ENCODE measurements at places on chromosomes 5 and 9.

DNA sequence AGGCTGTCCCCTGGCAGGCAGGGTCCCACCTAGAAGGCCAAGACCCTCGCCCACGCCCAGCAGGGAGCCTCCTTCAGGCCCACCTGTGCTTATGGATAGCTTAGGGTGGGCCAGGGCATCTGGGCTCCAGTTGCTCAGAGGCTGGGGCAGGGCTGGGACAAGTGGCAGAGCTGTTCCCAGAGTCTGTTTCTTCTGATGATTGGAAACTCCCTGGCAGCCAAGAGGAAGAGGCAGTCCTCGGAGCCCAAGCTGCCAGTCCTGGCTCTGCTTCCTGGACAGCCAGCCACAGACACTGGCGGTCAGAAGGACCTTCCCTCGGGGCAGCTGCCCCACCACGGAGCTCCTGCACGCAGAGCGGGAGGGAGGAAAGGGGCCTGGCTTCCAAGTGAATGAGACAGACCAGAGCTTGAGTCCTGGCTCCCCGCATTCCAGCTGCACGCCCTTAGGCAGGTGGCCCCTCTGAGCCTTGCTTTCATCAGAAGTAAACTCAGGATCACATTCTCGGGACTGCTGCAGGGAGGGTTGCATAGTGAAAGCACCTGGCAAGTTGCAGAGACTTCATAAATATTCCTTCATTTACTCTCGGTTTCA is 37.9 kb upstream of the GABRP start:
- DNase-seq: no peak

DNA sequence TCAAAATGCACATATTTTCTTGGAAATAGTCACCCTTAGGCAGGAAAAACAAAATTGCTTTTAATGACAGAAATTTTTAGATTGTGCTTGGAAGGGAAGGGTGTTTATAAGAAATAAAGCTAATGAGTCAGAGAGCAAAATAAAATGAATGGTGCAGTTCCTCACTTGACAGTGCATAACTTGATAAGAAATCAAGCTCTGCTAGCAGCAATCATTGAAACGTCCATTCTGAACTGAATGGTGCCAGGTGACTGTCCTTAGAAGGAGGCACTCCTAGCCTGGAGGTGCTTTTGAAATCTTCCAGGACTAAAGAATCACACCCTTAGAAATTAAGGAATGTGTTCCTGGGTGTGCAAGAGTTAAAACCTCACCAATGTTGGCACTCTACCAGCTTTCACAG is 202.5 kb downstream of the EFNA5 start:
- DNase-seq: no peak

DNA sequence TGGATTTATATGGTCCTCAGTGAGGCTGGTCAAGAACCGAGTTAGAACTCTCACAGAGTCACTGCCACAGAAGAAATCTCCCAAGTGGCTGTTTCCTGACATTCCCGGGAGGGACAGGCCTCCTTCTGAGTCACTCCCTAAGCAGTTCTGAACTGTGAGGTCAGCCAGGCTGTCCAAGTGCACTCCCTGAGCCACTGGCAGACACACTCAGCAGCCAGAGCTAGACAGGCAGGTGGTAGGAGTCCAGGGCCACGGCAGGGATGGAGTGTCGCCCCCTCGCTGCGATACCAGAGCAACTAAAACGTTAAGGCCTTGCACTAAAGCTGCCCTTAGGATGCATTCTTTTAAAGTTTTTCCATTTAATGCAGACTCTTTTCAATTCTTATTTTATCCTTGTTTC is 3.4 kb downstream of the IL4 start:
- DNase-seq: no peak

GRCh38 chr5:103120607-103121200 is 603 bp downstream of the PPIP5K2 start:
- DNase-seq: no peak

- no peak for DNase-seq
Measured at GRCh38 chr9:14525856-14526255, 167.4 kb downstream of the ZDHHC21 start.

DNA sequence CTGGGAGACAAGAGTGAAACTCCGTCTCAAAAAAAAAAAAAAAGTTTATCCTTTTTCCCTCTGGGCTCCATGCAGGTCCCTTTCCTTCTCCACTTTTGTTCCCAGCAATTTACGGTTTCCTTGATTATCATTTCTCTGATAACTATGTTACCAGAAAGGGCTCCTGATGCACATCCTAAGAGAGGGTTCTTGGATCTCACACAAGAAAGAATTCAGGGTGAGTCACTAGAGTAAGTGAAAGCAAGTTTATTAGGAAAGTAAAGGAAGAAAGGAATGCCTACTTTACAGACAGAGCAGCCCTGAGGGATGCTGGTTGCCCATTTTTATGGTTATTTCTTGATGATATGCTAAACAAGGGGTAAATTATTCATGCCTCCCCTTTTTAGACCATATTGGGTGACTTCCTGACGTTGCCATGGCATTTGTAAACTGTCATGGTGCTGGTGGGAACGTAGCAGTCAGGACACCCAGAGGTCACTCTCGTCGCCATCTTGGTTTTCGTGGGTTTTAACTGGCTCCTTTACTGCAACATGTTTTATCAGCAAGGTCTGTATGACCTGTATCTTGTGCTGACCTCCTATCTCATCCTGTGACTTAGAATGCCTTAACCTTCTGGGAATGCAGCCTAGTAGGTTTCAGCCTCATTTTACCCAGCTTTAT is 13.5 kb upstream of the MELK start:
- DNase-seq: no peak

DNA sequence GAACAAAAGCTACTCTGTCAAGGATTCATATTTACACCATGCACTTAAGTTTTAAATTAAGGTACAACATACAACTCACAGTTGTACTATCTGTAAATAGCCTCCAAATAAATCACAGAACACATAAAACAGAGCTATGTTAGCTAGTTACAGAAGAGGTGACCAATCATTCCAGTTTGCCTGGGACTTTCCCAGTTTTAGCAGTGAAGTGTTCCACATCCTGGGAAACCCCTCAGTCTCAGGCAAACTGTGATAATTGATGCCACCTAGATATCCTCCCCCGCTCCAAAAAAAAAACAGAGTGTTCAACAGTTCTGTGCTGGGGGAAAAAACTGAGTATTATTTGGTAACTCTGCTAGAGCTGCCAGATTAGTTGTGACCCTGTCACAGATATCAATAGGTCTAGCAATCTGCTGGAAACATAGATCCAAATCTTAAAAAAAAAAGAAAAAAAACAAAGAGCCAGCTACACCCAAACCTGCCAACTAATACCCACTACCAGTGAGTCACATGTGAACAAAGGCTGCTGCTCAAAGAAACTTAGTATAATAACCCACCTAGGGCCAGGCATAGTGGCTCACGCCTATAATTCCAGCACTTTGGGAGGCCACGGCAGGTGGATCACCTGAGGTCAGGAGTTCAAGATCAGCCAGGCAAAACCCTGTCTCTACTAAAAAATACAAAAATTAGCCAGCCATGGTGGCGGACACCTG is 5.7 kb downstream of the TBCA start:
- DNase-seq: no peak

DNA sequence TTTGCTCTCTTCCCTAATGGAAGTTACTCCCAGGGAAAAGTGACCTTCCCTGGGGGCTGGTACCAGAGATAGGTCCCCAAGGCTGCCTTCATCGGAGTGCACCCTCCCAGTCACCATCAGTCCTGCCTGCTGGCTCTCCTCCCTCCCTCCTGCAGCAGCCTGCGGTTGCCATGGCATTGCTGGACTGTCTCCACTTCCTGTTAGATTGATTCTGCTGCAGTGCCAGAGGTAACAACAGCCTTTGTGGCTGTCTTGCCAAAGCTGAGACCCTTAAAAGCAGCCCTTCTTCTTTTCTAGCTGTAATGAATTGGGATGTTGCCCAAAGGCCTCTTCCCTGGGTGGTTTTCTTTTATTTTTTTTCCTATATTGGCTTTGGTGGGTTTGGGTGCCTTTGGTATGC is 78.1 kb upstream of the PRLR start:
- no peak for DNase-seq

DNA sequence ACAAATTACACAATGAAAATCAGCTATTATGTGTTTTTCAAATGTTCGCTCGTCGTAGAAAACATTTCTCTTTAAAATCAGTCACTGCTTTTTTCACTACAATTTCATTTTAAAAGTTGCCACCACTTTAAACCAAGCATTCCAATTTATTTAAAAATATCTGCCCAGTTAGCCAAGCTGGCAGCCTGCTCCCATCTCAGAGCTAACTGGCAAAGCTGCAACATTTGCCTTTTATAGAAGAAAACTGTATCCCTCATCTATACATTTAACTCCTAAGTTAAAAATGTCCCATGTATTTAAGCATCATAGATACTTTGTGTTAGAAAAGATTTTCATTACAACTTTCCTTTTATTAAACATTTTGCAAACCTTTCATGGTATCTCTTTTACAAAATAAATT is 294.9 kb upstream of the ADAMTS16 start:
- no peak for DNase-seq

DNA sequence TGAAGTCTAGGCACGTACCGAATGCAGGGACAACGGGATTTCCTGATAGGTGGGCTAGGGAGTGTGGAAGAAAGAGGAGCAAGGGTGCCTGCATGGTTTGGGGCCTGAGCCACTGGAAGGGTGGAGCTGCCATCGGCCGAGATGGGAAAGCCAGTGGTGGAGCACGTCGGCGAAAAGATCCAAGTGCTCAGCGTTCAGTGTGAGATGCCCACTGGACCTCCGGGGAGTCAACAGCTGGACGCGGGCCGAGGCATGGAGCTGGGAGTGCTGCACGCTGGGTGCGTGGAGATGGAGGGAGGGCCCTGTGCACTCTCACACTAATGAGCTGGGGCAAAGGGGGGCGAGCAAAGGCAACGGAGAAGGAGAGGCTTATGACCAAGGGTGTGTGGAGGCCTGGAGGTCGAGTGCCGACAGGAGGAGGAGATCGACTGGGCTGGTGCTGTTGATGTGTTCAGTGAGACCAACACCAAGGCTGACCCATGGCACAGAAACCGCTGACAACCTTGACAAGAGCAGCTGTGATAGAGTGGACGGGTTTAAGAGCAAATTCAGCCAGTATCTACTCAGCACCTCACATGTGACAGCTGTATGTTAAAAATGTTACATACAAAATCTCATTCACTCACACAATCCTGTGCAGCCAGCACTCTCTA is 85.7 kb downstream of the STK10 start:
- DNase-seq: no peak

GRCh38 chr5:99061711-99062110 is 132.9 kb upstream of the CHD1 start:
- no peak for DNase-seq

DNA sequence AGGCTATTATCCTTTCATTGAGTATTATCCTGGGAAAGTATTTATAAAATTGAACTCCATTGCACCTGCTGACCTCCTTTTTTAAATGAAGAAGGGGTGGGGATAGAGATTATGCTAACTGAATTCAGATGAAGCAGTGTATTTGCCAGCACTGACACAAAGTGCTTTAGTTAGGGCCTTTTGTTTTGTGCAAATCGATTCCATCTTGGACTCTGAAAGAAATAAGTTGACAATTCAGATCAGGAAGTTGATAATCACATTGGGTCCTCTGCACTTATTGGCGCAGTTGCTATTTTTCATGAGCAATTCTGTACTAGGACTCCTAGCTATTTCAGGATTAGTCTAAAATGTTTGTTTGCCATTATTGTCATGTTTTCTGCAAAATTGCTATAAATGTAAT is 101.6 kb upstream of the FSD1L start:
- no peak for DNase-seq

- DNase-seq: no peak
Measured at GRCh38 chr5:180975338-180975737, 13.3 kb upstream of the BTNL3 start.

GRCh38 chr5:143426437-143426991 is 23.0 kb upstream of the NR3C1 start:
- no peak for DNase-seq

GRCh38 chr5:172110921-172111851 is 76.8 kb downstream of the STK10 start:
- DNase-seq: peak; percentile 66

DNA sequence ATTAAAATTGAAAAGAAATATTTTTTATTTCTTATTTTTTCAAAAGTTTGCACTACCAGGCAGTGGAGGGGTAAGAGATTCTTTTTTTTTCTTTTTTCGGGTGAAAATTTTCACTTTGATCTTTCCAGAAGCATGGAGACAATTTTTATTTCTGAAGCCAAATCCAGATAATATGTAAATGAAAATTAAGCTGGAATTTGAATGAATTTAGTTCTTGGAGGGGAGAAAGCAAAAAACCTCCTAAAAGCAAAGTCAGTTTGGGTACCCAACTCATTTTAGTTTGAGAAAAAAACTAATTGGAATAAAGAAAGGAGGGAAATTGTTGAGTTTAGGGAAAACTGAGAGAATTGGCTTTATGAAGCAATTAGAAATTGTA is 872 bp downstream of the ZNF618 start:
- DNase-seq: no peak

GRCh38 chr9:134853893-134854292 is 26.7 kb upstream of the FCN2 start:
- no peak for DNase-seq

GRCh38 chr5:170466988-170467707 is 36.7 kb upstream of the KCNIP1 start:
- peak; percentile 9 for DNase-seq

DNA sequence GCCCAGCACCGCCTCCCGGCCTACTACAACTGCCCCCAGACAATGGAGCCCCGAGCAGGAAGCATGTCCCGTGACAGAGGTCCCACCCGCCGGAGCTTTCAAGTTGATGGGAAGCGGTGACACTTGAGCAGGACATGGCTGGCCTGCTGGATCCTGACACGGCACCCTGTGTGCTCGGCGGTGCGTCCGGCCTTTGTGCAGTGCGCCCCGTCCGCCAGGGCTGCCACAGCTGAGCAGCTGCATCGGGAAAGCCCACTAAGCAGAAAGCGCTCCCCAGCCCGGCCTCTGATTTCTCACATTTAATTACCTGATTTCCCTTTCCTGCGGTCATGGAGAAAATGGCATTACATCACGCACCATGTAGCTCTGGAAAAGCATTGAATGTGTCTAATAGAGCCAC is 611.9 kb downstream of the IRX1 start:
- no peak for DNase-seq

- no peak for DNase-seq
Measured at GRCh38 chr5:102863764-102864560, 108.9 kb downstream of the PAM start.

GRCh38 chr5:145811834-145812625 is 23.1 kb downstream of the PRELID2 start:
- DNase-seq: no peak

DNA sequence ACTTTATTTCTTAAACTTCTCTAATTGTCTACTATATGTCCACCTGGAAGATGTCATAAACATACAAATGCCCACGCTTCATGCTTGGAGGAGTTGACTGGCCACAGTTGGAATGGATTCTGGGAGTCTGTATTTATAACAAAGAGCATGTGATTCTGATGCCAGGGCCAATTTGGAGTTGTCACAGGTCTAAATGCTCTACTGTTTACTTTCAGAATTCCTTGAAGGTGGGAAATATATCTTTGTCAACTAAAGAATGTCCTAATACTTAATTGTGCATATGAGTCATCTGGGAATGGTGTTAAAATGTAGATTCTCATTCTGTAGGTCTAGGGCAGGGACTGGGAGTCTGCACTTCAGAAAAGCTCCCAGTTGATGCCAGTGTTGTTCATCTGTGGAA is 196.1 kb downstream of the ANXA1 start:
- DNase-seq: no peak

GRCh38 chr5:164573397-164573796 is 1068.0 kb downstream of the MAT2B start:
- DNase-seq: no peak

All from stimulated activated CD4-positive, alpha-beta T cell treated with anti-CD3 and anti-CD28 coated beads, Interleukin-2, amount 100 ng/mL, for 4 hours (primary cell).